ENCODE measurements at places on chromosomes 3 and 15.
A peak's percentile ranks its signal among the peaks of the same experiment; 100 is the strongest.

GRCh38 chr3:140292684-140293083 is 357.7 kb downstream of the CLSTN2 start:
- no peak for DNase-seq

DNA sequence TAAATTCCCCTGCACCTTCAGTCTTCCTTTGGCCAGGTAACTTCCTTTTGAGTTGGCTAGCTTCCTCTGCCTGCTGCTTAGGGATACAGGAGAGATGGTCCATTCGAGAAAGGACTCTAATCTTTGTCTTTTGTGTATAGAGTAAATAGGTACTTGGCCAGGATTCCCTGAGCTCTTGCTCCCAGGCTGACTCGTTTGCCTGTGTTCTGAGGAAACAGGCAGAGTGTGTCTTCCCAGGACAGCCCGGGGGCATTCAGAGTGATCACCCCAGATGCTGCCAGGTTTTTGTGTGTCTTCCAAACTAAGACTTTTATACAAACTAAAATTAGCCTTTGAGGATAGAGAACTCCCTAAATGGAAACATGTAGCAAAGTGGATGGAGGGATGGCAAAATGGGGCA is 39.5 kb downstream of the TMEM108 start:
- no peak for DNase-seq

- no peak for DNase-seq
These were observed 27.2 kb upstream of the KCNMB3 start for GRCh38 chr3:179278151-179278550.

DNA sequence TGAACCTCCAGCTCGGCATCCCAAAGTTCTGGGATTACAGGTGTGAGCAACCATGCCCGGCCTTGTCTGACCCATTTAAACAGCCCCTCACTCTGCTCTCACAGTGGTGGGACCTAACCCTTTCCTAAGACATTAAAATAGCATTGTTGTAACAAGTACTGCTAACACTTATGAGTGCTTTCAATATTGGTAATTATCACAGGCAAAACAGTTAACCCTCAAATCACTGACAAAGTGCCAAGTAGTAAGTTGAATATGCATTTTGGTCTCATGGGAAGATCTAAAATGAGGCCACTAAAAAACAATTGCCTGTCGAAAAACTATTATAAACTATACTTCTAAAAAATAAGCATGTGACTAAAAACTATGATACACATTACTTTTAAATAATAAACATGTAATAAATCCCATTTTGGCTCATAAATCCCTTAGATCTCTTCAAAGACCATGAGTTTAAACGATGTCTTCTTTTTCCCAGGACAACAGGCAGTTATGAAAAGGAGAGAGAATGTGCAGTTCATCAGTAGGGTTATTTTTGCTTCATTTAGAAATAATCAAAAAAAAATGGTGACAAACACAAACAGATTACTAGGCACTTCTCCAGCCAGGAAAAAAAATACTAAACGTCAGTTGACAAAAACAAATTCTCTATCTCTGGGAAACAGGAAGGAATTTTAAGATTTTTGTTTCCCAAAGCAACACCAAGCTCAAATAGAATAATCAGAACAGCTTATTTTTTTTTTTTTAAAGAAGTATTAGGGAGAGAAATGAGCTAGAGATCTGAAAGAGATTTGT is 95.4 kb downstream of the RFTN1 start:
- no peak for DNase-seq

DNA sequence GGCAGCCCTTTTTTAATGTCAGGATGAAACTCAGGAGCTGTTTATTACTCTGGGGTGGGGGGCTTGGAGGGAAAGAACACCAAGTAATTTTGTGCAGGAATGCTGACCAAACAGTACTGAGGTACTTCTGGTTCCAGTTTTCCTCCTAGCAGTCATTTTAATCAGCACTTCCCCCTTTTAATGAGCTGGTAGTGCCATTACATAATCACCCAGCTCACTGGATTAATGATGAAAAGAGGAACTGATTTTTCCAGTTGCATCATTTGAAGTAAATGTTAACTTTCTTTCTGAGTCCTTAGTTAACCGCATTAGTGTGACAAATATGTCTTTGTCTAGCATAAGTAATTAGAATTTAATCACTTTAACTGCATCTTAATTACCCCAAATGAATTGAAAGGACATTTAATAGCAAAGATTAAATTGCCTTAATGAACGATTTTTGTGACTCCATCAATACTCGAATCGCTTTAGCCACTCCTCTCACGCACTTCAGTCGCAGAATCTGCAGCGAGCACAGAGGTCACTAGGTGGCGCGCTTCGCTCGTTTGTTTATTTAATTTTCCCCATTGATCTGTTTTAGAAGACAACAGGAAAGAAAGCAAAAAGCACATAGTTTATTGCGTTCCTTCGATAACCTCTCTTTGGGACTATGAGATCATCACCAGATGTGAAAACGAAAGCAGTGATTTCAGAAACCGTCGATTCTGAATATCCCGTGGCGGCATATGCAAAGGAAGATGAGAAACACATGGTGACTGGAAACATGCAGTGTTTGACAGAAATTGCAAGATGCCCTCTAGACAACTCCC is 9.8 kb downstream of the ONECUT1 start:
- DNase-seq: peak; percentile 30

- no peak for DNase-seq
These were observed 5.3 kb downstream of the TNFSF10 start for GRCh38 chr3:172517859-172518466.

- DNase-seq: no peak
These were observed 163.0 kb upstream of the TMCO5A start for GRCh38 chr15:37771465-37771864.

DNA sequence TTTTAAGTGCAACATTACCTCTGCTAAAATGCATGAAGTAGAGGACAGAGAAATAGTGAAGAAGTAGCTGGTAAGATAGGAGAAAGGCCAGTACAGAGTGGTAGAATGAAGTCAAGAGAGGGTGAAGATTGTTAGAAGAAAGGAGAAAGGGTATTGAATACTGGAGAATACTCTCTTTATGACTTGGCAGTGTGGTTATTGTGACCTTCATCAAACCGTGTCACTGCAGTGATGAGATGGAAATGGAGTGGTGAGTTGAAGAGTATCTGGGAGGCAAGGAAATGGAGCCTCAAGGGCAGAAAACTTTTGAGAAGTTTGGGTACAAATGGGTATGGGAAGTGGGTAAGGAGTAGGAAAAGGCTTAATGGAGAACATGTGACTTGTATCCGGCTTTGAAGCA is 24.7 kb downstream of the MINDY2 start:
- no peak for DNase-seq

DNA sequence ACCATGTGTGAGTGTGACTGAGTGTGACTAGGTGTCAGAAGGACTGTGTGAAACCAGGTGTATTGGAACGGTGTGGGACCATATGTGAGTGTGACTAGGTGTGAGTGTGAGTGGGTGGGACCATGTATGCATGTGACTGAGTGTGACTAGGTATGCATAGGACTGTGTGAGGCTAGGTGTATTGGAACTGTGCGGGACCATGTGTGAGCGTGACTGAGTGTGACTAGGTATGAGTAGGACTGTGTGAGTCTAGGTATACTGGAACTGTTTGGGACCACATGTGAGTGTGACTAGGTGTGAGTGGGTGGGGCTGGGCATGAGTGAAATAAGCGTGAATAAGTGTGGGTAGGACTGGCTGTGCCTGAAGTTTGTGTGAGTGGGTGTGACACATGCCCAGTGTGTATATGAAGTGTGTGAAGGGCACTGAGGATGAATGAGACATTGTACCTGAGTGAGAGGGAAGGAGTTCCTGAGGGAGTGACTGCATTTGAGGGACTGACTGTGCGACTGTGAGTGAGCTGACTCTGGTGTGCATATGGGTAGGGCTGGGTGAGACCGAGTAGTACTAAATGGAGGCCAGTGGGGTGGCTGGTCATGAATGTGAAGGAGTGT is 247.0 kb upstream of the CCDC54 start:
- no peak for DNase-seq

GRCh38 chr15:37093480-37094332 is 6.6 kb downstream of the MEIS2 start:
- DNase-seq: no peak

DNA sequence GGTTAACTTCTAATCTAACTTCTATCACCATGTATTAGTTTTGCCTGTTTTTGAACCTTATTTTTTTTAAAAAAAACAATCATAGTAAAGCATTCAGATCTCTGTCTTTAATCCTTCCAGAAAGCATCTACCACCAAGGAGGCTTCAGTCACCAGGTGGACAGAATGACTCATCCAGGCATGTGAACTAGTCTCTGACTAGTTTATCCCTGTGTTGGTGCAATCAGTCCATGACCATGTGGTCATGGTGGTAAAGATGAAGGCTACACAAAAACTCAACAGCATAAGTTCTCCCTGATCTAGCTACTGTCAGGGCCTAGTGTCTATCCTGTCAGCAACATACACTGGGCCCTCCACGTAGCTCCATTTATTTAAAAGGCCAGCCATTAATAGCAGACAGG is 750.6 kb downstream of the AGBL1 start:
- DNase-seq: no peak

GRCh38 chr3:20215636-20216035 is 29.6 kb upstream of the SGO1 start:
- no peak for DNase-seq

DNA sequence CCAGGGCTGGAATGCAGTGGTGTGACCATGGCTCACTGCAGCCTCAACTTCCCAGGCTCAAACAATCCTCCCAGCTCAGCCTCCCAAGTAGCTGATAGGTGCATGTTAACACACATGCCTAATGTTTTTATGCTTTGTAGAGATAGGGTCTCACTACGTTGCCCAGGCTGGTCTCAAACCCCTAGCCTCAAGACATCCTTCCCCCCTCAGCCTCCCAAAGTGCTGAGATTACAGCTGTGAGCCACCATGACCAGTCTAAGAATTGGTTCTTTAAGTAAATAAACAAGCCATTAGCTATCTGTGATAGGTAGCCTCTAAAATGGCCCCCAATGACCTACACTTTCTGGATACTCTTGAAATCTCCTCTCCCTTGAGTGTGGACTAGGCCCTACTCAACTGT is 3.7 kb downstream of the TRIM59 start:
- no peak for DNase-seq

GRCh38 chr15:88902846-88903245 is 7.5 kb upstream of the HAPLN3 start:
- DNase-seq: no peak

- no peak for DNase-seq
These were observed 521.8 kb upstream of the CNTN3 start for GRCh38 chr3:75136100-75136897.

DNA sequence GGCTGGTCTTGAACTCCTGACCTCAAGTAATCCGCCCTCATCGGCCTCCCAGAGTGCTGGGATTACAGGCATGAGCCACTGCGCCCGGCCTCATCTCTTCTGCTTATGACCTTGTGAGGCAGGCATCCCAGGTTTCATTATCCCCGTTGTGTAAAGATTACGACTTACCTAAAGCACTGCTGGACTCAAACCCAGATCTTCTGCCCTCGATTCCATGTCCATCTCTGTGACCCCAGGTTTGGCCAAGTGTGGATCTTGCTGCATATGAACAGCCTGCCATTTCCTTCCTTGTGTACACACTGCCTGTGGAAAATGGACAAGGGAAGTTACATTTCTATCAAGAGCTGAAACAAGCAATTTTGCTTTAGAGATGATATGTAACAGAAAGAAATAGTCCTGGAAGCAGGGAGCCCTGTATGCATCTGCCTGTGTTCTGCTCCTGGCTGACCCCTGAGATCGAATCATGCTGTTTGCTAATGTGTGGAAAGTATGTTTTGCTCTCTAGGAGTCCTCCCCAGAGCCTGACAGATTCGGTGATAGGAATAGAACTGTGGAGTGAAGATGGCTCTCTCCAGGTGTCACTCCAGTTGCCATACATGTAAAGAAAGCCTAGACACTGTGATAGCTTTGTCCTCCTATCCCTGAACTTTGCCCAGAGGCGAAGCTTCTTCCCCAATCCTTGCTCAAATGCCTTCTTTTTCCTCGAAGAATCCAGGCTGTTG is 11.8 kb upstream of the LIPC start:
- no peak for DNase-seq

DNA sequence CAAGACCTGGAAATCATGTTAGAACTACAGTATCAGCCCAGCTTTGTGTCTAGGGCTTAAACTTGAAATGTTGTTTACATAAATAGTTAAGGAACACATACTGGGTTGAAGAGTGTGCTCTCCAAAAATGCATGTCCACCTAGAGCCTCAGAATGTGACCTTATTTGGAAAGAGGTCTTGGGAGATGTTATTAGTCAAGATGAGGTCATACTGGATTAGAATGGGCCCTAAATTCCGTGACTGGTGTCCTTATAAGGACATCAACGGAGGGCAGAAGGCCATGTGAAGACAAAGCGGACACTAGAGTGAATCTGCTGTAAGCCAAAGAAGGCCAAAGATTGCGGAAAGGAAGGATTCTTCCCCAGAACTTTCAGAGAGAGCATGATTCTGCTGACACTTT is 759.2 kb upstream of the CFAP20DC start:
- DNase-seq: no peak

DNA sequence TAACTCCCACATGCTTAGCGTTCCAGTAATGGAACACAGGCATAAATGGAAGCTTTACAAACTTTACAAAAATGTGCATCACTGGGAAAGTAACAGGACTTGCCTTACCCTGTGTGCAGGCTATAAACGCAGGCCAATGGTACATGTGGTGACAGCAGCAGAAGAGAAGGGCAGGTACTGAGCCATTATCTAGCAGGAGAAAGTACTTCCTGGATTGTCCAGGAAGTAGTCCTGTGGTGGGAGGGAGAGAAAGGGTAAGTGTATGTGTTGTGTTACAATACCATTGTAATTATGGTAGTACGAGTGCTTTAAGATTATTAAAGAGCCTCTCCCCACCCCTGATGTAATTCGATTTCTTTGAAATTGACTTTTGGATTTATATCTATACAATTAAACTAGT is 5.3 kb downstream of the ATP1B3 start:
- DNase-seq: no peak

- DNase-seq: no peak
These were observed 120.5 kb downstream of the FBLN2 start for GRCh38 chr3:13669457-13669856.

DNA sequence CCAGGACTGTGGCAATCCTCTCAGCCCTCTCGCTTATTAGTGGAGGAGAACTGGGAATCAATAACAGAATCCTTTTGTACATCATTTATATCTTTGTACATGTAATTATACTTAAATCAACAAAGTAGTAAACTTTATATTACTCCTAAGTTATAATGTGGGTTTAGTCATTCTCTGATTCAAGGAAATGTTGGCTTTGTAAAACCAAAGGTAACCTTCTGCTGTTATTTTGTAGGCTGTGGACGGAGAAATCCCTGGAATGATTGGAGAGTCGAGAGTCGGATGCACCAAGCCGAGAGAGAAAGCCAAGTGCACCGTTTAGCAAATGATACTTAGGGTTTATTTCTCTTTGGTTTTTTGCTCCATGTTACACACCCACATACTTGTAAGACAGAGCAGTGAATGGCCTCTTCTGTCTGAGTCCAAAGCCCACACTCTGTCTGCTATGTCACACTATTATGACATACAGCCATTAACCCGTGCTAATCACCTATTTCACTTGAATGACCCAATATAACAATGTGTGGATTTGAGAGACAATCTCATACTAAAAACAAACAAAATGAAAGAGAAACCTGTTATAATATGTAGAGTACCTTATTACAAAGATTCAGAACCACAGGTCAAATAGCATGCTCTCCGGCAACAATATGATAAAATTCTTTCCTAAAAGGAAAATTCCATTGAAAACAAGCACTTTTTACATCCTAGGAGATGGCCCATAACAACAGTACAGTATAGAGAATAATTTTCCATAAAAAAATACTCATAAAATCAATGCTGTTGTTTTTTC is 72.2 kb downstream of the MECOM start:
- DNase-seq: no peak

- no peak for DNase-seq
These were observed 50.9 kb upstream of the OSTN start for GRCh38 chr3:191148131-191148530.
